ENCODE measurements at places on chromosomes 13 and 19.

GRCh38 chr13:66895780-66896179 lies 334.4 kb downstream of the PCDH9 start:
- no peak for DNase-seq
- no peaks in the 10 kb centered on the region for H3K36me3 ChIP-seq
- H3K27me3 ChIP-seq, result no peaks in the 10 kb centered on the region
- no peak overlapping the region for H3K4me3 ChIP-seq
- no peak overlapping the region for H3K27ac ChIP-seq
- no peaks in the 10 kb centered on the region for H3K4me1 ChIP-seq

DNA sequence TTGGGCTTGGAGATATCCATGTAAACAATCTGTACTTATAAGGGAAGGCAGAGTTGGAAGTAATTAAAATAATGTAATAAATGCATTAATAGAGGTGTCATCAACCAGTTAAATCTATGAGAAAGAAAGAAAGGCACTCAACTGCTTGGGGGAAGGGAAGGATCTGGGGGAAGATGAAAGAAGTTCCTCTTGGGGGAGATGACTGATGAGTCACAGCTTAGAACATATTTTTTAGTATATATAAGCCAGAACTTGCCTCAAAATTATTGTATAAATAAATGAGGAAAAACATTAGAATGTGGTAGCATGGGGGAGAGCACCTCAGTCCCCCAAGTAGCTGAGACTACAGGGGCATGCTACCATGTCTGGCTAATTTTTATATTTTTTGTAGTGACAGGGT lies 205.8 kb downstream of the GGACT start:
- H3K4me3 ChIP-seq, result no peak overlapping the region
- H3K4me1 ChIP-seq, result no peaks in the 10 kb centered on the region
- H3K36me3 ChIP-seq, result no peaks in the 10 kb centered on the region
- no peaks in the 10 kb centered on the region for H3K27me3 ChIP-seq
- no peak for DNase-seq

GRCh38 chr13:32087955-32088747 lies 56.6 kb downstream of the FRY start:
- no peak for DNase-seq
- H3K27me3 ChIP-seq, result no peaks in the 10 kb centered on the region
- no peaks in the 10 kb centered on the region for H3K36me3 ChIP-seq
- H3K27ac ChIP-seq, result no peak overlapping the region
- H3K4me1 ChIP-seq, result no peaks in the 10 kb centered on the region

GRCh38 chr19:44869733-44870470 lies 21.2 kb upstream of the TOMM40 start:
- H3K4me1 ChIP-seq, result no peaks in the 10 kb centered on the region
- no peaks in the 10 kb centered on the region for H3K27me3 ChIP-seq
- no peak for DNase-seq

DNA sequence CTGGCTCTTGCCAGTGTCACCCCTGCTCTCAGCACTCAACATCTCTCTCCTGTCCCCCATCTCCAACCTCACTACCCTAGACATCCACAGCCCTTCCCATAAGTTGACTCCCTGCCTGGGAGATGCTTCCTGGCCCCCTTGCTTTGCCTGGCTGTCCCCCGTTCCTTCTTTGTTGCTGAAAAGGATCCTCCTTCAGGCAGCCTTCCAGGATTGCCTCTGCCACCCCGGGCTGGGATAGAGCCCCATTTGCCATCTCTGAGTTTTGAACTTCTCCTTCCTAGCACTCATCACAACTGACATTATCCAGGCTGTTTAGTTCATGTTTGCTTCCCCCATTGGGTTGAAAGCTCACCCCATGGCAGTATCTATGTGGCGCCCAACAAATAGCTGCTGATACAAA lies 20.0 kb downstream of the CPAMD8 start:
- no peaks in the 10 kb centered on the region for H3K27me3 ChIP-seq
- DNase-seq, result no peak
- H3K4me1 ChIP-seq, result no peaks in the 10 kb centered on the region

DNA sequence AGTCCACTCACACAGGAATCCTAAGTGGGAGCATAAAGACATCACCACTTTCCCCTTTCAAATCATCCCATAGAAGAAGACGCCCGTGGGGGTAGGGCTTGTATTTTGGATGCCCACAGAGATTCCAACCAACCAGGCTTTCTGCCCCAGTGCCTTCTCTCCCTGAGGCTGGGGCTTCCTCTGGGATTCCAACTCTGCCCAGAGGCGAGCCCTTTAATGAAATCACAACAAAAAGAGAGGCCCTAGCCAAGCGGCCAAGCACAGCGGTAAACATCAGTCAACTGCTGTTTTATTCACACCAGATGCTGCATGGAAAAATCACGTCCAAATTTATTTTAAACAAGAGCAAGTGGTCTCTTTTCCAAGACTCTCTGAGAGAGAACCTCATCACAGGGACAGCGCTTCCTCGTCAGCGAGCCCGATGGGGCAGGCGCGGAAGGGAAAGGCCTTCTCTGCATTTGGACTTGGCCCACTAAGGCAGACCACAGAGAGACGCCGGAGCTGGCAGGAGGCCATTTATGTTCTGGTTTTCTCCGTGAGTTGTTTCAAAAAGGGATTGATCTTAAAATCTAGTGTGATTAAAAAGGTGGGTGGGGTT lies 31.5 kb downstream of the ADPRHL1 start:
- no peak overlapping the region for H3K27ac ChIP-seq
- no peak overlapping the region for H3K4me3 ChIP-seq
- no peaks in the 10 kb centered on the region for H3K36me3 ChIP-seq
- no peaks in the 10 kb centered on the region for H3K4me1 ChIP-seq
- no peaks in the 10 kb centered on the region for H3K27me3 ChIP-seq

DNA sequence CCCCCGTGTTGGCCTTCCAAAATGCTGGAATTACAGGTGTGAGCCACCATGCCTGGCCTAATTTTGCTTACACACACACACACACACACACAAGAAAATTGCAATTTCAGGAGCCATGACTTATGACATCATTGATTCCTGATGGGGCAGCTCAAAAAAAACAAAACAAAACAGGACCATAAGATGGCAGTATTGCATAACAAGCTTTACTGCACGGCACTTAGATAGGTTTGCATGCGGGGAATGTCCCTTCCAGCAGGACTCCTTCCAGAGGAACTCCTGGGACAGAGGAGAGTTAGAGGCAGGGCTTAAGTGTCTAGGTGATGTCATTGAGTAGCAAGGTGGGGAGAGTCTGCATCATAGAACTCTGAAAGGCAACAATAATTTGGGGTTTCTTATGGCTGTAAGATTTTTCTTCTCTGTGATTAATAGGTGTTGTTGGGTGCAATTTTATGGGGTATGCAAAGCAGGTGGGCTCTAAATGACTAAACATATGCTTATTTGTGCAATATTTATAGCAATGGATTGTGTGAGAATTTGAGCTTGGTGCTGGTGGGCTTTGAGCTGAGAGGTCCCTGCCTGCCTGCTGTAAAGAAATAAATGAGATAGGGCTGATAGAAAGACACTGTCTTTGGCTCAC lies 9.0 kb upstream of the ACSBG2 start:
- DNase-seq, result no peak
- H3K36me3 ChIP-seq, result no peaks in the 10 kb centered on the region
- no peaks in the 10 kb centered on the region for H3K27me3 ChIP-seq
- no peaks in the 10 kb centered on the region for H3K4me1 ChIP-seq

DNA sequence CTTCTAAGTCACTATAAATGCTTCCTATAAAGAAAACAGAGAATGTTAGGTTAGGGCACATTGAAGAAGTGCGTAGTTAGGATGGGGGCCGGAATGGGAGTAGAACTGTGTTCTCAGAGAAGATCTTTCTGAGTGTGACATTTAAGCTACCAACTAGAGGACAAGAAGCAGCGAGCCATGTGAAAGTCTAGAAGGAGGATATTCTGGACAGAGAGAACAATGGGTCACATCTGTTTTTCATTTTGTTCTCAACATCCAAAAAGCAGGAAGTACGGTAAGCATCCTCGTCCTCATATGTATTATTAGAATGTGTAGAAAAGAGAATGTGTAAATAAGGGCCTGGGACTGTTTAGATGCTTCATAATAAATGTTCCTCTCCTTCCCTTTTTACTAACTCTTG lies 44.5 kb upstream of the PARP4 start:
- H3K4me1 ChIP-seq, result no peaks in the 10 kb centered on the region
- no peaks in the 10 kb centered on the region for H3K27me3 ChIP-seq
- no peaks in the 10 kb centered on the region for H3K36me3 ChIP-seq
- H3K4me3 ChIP-seq, result no peak overlapping the region

- no peak for DNase-seq
- no peaks in the 10 kb centered on the region for H3K36me3 ChIP-seq
- no peaks in the 10 kb centered on the region for H3K27me3 ChIP-seq
- H3K27ac ChIP-seq, result no peak overlapping the region
- H3K4me3 ChIP-seq, result no peak overlapping the region
These were observed 8.3 kb downstream of the LRCH1 start for GRCh38 chr13:46561286-46561685.

DNA sequence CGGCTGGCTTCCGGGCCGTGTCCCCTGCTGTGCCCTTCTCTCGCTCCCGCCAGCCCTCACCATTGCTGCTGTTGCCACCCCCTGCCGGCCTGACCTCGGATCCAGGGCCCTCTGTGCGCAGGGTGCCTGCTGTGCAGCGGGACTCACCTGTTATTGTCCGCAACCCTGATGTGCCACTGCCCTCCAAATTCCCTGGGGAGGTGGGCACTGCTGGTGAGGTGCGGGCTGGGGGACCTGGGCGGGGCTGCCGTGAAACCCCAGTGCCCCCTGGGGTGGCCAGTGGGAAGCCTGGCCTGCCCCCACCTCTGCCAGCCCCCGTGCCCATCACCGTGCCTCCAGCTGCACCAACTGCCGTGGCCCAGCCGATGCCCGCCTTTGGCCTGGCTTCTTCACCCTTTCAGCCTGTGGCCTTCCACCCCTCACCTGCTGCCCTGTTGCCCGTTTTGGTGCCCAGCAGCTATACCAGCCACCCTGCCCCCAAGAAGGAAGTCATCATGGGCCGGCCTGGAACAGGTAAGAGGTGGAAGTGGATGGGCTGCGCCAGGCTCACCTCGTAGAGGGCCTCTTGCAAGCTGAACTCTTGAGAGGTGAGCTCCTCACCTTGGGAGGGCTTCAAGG lies 5.1 kb downstream of the CIC start:
- DNase-seq, result no peak
- H3K36me3 ChIP-seq, result no peaks in the 10 kb centered on the region
- no peak overlapping the region for H3K27ac ChIP-seq
- no peaks in the 10 kb centered on the region for H3K27me3 ChIP-seq
- H3K4me3 ChIP-seq, result no peak overlapping the region

- no peak for DNase-seq
- no peaks in the 10 kb centered on the region for H3K36me3 ChIP-seq
- peaks cover 9% of the 10 kb centered on the region for H3K27me3 ChIP-seq
- peak overlapping the region; percentile 71 for H3K4me3 ChIP-seq
- H3K27ac ChIP-seq, result no peak overlapping the region
These were observed 37.6 kb upstream of the FLT1 start for GRCh38 chr13:28532388-28533124.

DNA sequence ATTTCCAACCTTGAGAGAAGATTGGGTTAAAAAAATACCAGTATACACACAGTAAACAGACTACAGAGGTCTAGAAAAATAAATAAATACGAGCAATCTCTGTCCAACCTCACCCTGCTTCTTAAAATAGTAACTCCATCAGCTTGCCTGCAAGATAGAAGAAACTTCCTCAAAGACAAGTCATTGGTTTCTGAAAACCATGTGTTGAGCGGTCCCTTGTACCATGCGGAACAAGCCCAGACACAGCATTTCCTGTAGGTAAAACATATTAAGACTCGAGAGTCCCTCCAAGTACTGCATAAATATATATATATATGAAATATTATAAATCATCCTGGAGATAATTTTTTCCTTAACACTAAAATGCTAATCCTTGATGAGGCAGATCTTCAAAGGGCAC lies 157.4 kb downstream of the MZT1 start:
- no peak overlapping the region for H3K4me3 ChIP-seq
- H3K27ac ChIP-seq, result no peak overlapping the region
- DNase-seq, result no peak
- H3K4me1 ChIP-seq, result no peaks in the 10 kb centered on the region
- H3K36me3 ChIP-seq, result no peaks in the 10 kb centered on the region

GRCh38 chr13:97858161-97858560 lies 95.3 kb upstream of the IPO5 start:
- no peak for DNase-seq
- no peak overlapping the region for H3K4me3 ChIP-seq
- H3K27me3 ChIP-seq, result no peaks in the 10 kb centered on the region
- no peaks in the 10 kb centered on the region for H3K36me3 ChIP-seq
- no peaks in the 10 kb centered on the region for H3K4me1 ChIP-seq

GRCh38 chr19:3632739-3633558 lies 6.4 kb upstream of the CACTIN start:
- no peak overlapping the region for H3K27ac ChIP-seq
- no peaks in the 10 kb centered on the region for H3K4me1 ChIP-seq
- no peaks in the 10 kb centered on the region for H3K27me3 ChIP-seq
- no peaks in the 10 kb centered on the region for H3K36me3 ChIP-seq
- H3K4me3 ChIP-seq, result no peak overlapping the region
- DNase-seq, result no peak
